ENCODE measurements at places on chromosomes 2 and 18. TPM values are rescaled to one million over a fixed set of nuclear protein-coding genes. Genes with fewer than 3 reads are reported as not detected.

DNA sequence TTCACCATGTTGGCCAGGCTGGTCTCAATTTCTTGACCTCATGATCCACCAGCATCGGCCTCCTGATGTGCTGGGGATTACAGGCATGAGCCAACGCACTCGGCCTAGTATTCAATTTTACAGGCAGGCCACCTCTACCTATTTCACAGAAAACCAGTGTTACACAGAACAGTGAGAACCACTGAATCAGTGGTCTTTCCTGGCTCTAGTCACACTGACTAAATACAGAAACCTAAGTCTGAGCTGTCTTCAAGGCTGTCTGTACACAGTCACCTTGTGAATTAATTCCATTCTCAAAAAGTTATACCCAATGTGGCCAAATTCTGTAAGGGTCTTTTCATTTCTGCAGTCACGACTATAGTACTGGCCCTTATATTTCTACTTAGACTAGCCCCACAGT lies 3.5 kb downstream of the RNF149 start:
- DNase-seq = no peak

DNA sequence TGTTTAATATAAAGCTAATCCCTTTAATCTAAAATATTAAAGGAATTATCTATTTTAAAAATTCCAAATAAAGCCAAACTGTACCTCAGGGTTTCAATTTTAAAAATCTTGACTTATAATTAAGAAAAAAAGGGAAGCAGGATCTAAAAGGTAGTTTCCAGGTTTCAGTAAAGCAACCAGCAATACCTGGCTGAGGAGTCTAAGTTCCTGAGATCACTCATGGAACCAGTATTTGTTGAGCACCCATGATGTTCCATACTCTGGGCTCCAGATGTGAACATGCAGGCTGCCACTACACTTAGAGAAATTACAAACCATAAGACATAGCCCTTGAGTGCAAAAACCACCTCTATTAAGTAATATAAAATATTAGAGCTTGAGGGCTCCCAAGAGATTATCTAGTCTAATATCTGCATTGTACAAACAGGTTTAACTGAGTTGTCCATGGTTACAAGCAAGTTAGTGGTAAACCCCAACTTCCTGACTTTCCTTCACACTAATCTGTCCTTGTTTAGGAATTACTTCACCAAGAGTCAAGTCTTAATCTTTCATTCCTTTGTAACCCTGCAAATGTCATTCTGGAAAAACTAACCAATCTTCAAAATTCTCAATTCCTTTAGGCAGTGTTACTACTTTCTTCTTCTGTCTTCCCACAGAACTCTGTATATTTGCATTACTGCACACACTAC lies 49.2 kb downstream of the CLASP1 start:
- DNase-seq = no peak

DNA sequence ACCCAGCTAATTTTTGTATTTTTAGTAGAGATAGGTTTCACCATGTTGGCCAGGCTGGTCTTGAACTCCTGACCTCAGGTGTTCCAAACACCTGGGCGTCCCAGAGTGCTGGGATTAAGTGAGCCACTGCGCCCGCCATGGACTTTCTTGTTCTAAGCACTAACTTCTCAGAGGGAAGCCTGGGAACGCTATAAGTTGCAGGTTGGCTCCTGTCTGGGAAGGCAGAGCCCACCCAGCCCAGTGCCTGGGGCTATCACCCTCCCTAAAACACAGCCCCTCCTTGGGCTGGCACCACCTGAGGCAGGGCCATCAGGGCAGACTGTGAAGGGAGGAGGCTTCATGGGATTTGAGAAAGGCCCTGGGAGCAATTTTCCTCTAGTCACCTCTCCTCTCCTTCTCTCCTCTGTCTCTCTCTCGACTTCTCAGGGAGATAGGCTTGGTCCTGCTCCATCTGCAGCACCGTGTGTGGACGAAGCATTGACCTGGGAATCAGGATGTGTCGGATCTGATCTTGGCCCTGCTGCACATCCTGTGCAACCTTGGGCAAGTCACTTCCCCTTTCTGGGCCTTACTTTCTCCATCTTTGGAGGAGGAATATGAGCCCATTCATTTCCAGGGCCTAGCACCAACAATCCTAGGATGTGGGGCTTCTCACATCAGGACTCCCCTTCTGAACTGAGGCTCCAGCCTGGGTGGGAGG lies 10.9 kb downstream of the PSD4 start:
- DNase-seq = no peak

DNA sequence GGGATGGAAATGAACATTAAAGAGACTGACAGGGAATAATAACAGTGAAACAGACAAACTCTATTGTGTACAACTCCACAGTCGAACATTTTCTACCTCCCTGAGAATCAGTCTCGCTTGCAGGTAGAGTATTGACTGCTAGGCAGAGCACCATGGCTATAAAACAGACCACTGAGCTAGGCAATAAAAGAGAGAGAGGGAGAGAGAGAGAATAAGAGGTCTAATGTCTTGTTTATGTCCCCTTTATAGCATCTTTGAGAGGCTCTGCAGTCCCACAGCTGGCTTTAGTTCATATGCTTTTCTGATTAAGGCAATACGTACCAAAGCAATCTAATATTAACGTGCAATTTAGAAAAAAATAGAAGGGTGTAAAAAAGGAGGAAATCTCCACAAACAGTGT lies 652.6 kb downstream of the NRXN1 start:
- no peak for DNase-seq

GRCh38 chr2:234714711-234715110 lies 217.8 kb upstream of the ARL4C start:
- DNase-seq = peak; percentile 29

DNA sequence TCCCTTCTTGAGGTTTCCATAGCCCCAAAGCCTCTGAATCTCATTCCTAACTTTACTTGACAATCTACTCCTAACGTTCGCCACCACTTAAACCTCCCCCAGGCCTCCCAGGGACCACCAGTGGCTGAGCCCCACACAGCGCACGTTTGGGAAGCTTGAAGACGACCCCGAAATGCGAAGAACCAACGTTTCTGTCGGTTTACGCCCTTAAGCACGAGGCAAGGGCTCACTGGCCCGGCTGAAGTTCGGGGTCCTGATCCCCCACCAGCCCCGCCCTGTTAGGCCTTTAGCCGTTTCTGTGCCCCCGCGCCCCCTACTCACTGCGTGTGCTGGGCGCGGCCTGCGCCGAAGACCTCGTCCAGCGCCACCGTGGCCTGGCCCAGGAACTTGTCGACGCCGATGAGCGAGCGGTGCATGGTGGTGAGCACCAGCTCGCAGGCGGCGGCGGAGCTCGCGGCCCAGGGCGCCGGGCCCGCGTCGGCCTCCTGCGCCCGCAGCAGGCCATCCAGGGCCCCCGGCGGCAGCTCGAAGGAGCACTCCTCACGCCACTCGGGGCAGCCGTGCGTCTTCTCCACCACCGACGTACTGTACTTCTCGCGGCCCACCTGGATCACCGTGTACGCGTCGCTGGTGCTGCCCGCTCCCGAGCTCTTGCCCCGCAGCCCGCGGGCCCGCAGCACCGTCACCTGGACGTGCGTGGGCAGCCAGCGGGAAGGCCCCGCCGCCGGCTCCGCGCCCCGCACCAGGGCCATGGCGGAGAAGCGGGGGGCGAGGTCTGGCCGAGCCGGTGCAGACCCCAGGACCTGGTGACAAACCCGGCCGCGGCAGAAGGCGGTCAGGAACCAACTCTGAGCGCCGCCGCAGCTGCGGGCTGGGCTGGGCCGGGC lies 479 bp downstream of the RAB11FIP5 start:
- no peak for DNase-seq

DNA sequence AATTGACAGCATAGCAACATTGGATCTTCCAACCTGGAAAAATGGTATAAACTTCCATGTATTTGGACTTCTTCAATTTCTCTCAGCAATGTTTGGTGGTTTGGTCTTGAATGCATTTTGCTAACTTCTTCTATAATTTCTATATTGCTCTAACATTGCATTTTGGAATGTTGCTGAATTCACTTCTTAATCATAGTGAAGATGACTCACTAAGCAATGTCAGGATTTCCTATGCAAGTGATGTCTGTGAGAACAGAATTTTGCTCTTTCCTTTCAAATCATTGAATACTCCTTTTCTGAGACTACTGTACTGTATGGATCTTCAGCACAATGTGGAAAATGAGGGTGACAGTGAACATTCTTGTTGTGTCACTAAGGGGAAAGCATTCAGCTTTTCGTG lies 28.9 kb upstream of the CDH19 start:
- DNase-seq = no peak

DNA sequence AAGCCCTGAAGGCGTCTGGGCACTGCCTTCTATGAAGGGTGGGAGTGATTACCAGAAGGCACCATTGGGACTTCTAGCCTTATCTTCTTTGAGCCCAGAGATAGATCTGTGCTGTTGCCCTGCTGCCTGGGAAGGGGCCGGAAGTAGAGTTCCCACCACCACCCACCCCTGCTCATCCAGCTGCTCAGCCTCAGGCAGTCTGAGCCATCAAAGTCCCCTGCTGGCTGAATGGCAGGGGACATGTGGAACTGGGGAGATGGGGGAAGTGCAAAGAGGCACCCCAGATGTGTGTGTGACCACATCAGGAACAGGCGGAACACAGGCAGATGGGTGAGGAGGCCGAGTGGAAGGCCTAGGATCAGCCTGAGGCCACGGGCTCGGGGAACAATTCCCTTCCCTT lies 3.3 kb upstream of the WNT10A start:
- DNase-seq = no peak

GRCh38 chr2:18402831-18403230 lies 157.6 kb downstream of the RDH14 start:
- no peak for DNase-seq

GRCh38 chr2:47031909-47032668 lies 116.5 kb upstream of the MCFD2 start:
- DNase-seq = no peak

- peak; percentile 62 for DNase-seq
Observed at GRCh38 chr2:98909317-98910211, 26.5 kb downstream of the CRACDL start.

DNA sequence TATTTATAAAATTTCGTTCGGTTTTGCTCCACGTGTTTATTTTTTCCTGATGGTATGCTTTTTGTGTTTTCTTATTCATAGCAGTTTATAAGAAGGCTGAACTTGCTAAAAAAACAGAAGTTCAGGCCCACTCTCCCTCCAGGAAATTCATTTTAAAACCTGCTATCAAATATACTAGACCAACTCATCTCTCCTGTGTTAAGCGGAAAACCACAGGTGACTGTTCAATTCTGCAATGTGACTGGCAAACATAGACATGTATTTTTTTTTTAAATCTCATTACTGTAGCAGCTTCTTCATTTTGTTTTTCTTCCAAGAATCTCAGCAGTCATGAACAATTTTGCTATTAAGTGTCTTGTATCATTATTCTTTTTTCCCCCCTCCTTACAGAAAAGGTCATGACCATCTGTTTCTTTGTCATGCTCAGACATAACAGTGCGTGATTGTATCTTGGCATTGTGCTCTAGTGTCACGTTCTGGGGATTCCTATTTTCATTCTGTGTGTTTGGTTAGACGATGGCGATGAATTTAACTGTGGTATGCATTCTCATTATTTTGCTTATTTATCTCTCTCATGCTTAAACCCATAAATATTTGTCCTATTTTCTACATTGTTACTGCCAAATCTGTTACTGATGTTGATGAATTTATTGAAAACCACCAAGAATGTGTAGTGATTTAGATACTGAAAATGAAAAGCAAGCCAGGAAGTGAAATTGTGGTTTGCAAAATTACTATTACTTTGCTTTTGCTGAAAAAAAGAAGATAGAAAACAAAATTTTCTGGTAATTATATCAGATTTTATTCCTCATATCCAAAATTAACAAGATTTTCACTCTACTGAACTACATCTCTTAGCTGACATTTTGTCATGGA lies 74.6 kb upstream of the UNC80 start:
- DNase-seq = no peak

- DNase-seq = no peak
Observed at GRCh38 chr2:141957321-141957720, 173.5 kb downstream of the LRP1B start.

- no peak for DNase-seq
Observed at GRCh38 chr2:206343816-206344215, 69.4 kb downstream of the ZDBF2 start.

DNA sequence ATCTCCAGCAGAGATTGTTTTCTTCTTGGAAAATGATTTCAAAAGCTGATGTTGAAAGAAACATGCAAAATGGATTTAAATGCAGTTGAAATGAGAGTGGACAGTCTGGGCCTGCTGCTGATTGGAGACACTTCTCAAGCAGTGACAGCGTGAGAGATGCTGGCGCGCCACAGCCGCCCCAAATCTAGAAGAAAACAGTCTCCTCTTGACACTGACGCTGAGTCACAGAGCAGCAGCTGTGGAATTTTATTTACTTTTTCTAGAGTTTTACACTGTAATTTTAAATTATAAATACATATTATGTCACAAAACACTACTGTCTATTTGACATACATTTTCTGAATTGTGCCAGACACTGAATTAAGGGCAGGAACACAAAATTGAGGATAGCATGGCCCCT lies 121.8 kb upstream of the TMEM200C start:
- no peak for DNase-seq

GRCh38 chr2:118846953-118847761 lies at the start of gene EN1:
Gene EN1 (minus strand): TSS chr2:118847648. CDS start chr2:118847167, 481 bp downstream.
- DNase-seq = peak; percentile 14

CHRNA1 gene
- 0.34 TPM for total RNA-seq

TUBA4B gene
- not detected for total RNA-seq

BIN1 gene
- 51.6 TPM for total RNA-seq

NLRC4 gene
- 0.65 TPM for total RNA-seq

NTSR2 gene
- not detected for total RNA-seq

KCNF1 gene
- total RNA-seq = 0.60 TPM

SFT2D3 gene
- total RNA-seq = 7.3 TPM

CGREF1 gene
- total RNA-seq = 1.9 TPM
